ENCODE measurements at places on chromosomes 4 and X. TPM values are rescaled to one million over a fixed set of nuclear protein-coding genes. Genes with fewer than 3 reads are reported as not detected.

GRCh38 chr4:6500481-6501140 lies 28.2 kb upstream of the PPP2R2C start:
- DNase-seq, result no peak

Gene NPY2R
- total RNA-seq, result 6.5 TPM

Gene GABRG1
- not detected for total RNA-seq

DNA sequence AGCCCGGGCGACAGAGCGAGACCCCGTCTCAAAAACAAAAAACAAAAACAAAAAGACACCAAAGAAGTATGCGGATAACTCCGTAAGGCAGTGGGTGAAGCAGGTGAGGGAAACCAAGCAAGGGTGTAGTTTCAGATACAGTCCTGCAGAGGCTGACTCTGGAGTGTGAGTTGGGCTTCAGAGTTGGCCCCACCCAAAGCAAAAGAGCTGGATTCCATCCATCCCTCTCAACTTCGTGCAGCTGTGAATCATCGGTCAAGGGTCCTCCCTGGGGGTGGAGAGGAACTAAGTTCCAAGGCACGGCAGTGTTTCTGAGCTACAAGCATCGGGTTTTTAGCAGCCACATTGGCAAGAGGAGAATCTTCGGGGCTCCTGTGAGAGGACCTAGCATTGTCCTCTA lies 43.9 kb upstream of the FAM9A start:
- no peak for DNase-seq

DNA sequence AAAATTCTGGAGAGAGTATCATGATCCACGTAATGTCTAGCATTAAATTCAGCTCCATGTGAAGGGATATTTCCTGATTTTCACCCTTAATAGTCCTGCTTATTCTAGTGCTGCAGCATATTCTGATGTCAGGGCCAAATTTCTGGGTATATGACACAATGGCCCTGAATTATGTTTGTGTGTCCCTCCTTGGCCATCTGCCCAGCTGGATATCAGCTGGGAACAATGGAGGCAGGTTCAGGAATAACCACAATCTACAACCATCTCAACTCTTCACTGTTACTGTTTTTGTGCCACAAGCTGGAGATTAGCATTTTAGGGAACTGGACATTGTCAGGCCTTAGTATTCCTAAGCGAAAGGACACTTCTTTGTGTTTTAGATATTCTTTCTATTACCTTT lies 3.5 kb downstream of the GLRB start:
- DNase-seq, result no peak

DNA sequence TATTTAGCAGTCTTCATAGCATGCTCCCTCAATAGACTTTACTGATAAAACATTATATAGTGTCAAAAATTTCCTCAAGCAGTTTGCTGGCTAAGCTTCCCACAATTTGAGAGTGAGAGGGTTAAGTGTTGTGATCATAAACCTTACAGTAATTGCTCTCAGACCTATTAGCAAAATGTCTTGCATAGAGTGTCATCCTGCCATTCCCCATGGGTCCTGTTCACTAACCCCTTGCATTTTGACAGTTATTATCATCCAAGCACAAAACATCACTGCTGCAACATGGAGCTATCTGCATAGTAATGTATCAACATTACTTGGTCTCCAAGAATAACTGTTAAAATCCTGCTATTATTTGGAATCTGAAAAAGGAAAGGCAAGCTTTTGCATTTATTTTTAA lies 196.1 kb upstream of the GK2 start:
- DNase-seq, result no peak

GRCh38 chr4:147085781-147086180 lies 140.1 kb upstream of the TTC29 start:
- no peak for DNase-seq

GRCh38 chr4:173272996-173273395 lies 61.2 kb downstream of the HMGB2 start:
- no peak for DNase-seq

- no peak for DNase-seq
These were observed 47.4 kb downstream of the TMPRSS11E start for GRCh38 chr4:68494688-68495087.

DNA sequence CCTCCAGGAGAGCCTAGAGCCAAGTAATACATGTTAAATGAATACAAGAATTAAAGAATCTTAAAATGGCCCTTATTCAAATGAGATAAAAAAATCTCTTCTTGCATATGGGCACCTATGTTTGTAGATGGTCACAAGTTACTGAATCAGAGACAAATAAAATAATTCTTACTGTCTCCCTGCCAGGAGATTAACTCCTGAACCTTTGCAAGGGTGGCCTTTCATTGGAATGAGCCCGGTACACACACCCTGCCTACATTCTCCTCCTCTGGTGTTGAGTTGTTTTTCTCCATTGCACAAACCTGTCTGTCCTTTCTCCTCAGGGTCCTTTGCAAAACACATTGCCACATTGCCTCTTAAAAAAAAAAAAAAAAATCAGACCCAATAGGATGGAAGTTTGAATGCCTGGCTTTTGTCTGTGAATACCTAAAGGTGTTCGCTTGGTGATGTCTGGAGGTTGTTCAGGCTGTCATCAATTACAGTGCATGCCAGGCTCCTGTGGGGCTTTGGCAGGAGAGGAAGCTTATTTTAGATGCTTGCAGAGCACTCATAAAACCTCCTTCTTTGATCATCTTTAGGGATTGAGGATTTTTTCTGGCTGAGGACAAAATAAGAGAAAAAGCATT lies 8.3 kb upstream of the TMEM154 start:
- DNase-seq, result no peak

GRCh38 chr4:7434141-7434765 lies 477 bp downstream of the PSAPL1 start:
- DNase-seq, result no peak

GRCh38 chr4:182478475-182478874 lies 235.3 kb downstream of the TENM3 start:
- DNase-seq, result no peak

Gene NUDT6
- total RNA-seq, result 2.0 TPM

DNA sequence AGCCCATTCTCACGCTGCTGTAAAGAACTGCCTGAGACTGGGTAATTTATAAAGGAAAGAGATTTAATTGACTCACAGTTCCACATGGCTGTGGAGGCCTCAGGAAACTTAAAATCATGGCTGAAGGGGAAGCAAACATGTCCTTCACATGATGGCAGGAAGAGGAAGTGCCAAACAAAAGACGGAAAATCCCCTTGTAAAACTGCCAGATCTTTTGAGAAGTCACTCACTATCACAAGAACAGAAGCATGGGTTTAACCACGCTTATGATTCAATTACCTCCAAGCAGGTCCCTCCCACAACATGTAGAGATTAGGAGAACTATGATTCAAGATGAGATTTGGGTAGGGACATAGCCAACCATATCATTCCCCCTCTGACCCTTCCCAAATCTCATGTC lies 335.5 kb downstream of the IL15 start:
- DNase-seq, result no peak

DNA sequence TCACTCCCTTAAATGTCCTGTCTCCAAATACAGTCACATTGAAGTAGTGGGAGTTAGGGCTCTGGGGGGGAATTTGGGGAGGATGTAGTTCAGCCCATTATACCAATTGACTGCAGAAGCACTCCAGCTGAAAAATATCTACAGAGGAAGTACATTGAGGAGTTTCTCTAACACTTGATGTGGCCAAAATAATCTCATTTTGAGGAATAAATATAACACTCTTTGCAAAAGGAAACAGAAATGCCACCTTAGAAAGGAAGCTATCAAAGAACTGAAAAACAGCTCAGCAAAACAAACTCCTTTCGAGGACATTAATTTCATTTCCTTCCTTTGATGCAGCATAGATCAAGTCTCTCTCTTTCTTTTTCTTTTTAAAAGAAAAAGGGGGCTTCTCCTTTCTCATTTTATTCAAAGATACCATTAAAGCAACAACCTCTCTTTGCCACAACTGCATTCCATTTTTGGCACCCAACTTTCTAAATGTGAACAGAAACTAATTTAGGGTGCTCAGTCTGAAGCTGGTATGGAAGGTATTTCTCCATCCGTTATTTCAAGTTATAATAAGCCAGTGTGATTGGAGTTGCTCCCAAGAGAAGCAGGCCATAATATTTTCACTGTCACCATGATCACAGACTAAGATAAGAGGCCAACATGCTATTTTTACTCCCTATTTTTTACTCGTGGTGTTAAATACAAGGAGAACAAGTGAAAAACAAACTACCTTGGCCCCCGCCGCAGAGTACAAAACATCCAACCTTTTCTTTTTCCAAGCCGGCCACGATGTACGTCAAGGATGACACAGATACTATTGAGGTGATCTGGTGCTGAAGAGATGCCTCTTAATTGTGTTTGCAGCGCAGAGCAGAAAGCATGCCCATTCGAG lies 230.4 kb upstream of the GATB start:
- no peak for DNase-seq

DNA sequence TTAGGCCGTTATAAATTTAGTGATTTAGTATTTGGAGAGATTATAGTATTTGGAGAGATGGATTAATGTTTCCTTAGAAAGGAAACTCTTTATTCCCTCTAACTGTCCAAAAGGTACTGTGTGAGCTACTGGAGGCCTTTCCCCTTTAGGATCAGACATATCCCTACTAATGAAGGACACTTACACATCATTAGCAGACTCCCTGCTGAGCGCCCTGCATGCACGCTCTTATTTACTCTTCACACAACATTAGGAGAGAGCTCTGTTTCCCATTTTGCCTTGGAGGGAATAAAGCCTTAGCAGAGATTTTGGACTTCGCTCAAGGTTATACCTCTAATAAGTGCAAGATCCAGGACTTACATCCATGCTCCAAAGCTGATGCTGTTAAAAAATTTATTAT lies 17.8 kb upstream of the STOX2 start:
- no peak for DNase-seq

- DNase-seq, result no peak
These were observed 3.1 kb upstream of the FGF16 start for GRCh38 chrX:77444075-77444474.

- no peak for DNase-seq
These were observed 495.6 kb downstream of the KCNIP4 start for GRCh38 chr4:21452931-21453330.

DNA sequence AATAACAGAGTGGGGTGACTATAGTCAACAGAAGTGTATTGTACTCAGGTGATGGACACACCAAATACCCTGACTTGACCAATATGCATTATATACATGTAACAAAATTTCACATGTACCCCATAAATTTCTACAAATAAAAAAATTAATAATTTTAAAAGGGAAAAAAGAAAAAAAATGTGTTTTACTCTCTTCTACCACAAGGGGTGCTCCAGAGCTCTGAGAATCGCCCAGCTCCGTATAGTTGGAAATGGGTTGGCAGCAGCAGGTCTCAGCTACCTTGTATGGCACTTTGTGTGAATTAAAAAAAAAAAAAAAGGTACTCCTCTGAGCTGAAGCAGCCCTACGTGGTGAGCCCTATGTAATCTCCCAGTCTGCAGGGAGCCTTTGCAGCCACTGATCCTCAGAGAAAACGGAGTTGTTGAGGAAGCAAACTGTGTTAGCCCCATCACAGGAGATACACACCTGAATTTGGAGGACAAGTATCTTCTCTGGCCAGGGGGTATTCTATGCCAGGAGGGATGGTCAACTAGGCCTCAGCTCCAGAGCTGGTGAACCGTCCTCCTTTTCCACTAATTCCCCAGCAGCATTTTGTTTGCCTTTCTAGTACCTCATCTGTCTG lies 17.2 kb upstream of the POLA1 start:
- DNase-seq, result no peak

- DNase-seq, result no peak
These were observed 7.8 kb downstream of the FBXW7 start for GRCh38 chr4:152528060-152528459.

Data from thoracic aorta (tissue), 2 donors.